ENCODE measurements at places on chromosomes 11 and 22.

- no peak for DNase-seq
Measured at GRCh38 chr11:8309862-8310261, 46.2 kb upstream of the LMO1 start.

DNA sequence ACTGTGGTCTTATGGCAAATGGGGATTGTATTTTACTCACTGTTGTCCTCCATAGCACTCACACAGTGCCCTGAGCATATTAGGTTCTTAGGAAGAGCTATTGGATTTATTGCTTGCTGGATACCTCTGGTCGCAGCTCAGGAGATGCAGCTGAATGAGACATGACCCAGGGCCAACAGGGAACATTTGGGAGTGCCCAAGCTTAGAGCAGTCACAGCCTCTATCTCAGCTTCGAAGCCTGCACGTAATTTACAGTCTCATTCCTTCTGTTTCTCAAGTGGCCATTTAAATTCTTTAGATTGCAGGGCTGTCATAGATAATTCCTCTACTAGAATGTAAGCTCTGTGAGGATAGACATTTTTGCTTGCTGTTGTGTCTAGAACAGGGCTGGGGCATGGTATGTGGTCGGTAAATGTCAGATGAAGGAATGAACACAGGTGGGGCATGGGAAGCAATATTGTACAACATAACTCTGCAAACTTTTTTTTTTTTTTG is 192.8 kb downstream of the GRIK4 start:
- DNase-seq = no peak

- no peak for DNase-seq
Measured at GRCh38 chr22:47164514-47165337, 402.3 kb downstream of the TBC1D22A start.

DNA sequence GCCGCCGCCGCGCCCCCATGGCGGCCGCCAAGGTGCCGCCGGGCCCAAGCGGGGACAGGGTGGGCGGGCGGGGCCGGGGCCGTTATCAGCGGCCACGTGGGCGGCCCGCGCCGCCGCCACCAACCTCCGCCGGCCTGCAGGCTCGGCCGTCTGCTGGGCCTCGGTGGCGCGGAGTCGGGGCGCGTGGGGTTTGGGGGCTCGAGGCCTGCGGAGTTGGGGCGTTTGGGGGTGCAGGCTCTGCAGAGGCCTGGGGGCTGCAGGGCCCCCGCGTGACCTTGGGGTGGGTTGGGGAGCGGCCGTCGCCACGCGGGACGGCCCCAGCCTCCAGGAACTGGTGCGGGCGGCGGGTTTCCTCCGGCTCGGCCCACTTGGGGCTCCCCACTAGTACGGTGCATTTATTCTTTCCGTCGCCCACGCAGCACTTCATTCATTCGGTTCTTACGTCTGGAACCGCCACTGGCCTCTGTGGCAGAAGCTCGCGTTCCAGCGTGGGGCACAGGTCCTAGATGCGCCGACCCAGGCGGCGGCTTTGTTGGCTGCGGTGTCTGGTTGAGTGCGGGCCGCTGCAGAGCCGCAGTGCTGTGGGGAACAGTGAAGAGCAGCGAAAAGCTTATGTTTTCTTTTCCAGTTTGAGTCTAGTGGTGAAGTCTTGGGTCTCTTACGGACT is 740 bp upstream of the TRMT2A start:
- DNase-seq = no peak

DNA sequence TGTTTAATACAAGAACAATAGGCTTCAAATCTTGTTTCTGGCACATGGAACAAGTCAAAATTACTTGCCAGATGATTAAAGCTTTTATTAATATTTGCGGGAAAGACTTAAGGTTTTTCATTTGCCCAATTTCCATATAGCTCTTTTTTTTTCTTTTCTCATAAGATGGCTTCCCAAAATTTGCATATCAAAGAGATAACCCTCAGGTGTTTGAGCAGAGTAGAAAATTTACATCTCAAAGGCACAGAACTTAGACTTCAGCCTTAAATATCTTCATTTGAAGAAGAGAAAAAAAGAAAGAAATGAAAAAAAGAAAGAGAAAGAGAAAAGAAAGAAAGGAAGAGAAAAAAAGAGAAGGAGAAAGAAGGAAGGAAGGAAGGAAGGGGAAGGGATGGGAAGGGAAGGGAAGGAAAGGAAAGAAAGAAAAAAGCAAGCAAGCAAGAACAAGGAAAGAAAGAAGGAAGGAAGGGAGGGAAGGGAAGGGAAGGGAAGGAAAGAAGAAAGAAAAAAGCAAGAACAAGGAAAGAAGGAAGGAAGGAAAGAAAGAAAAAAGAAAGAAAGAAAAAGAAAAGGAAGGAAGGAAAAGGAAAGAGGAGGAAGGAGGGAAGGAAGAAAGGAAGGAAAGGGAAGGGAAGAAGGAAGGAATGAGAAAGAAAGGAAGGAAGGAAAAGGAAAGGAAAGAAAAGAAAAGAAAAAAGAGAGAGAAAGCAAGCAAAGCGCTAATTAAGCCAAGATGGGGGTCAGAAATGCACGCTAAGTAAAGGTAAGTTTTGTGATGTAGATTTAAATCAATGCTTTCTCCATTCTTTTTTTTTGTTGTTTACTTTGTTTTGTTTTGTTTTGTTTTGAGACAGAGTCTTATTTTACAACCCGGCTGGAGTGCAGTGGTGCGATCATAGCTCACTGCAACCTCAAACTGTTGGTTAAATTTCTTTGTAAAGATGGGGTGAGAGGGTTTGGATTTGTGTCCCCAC is 20.2 kb upstream of the IFITM3 start:
- no peak for DNase-seq

DNA sequence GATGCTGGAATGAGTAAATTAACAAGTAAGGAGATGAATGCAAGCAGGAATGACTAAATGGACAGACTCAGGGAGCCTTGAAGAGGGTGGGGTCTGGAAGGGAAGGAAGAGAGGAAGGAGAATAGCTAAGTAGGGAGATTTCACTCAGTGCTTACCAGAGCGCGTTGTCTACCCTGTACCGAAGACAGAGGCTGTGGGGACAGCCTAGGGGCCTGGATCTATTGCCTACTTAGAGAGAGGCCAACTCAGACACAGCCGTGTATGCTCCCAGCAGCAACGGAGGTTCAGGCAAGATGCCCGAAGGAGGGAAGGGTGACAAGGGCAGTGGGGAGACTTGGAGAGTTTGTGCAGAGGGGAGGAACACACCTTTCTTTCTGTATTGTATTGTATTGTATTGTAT is at the start of gene FOLR2:
TSS of gene FOLR2 (plus strand) at position 157 of the 400 bp plus-strand sequence. CDS start 1,791 bp downstream, outside the sequence.
- DNase-seq = no peak

DNA sequence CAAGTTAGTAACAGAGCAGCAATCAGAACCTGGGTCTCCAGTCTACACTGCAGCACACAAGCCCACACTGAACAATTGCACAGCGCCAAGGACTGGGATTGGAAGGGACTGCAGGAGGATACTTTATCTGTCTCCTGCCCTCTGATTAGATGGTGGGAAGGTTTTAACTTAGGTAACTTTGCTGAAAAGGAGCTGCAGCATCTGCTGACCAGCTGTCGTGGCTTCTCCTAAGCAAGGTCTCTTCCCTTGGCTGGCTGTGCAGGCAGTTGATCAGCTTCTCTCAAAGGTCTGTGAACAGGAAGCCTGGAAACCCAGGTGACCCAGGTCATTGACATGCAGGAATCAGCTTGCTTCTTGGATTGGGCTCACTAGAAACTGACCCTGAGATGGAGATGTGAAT is 82.4 kb downstream of the ISX start:
- no peak for DNase-seq

GRCh38 chr11:103091064-103091800 is 728 bp downstream of the DCUN1D5 start:
- DNase-seq = peak; percentile 44

DNA sequence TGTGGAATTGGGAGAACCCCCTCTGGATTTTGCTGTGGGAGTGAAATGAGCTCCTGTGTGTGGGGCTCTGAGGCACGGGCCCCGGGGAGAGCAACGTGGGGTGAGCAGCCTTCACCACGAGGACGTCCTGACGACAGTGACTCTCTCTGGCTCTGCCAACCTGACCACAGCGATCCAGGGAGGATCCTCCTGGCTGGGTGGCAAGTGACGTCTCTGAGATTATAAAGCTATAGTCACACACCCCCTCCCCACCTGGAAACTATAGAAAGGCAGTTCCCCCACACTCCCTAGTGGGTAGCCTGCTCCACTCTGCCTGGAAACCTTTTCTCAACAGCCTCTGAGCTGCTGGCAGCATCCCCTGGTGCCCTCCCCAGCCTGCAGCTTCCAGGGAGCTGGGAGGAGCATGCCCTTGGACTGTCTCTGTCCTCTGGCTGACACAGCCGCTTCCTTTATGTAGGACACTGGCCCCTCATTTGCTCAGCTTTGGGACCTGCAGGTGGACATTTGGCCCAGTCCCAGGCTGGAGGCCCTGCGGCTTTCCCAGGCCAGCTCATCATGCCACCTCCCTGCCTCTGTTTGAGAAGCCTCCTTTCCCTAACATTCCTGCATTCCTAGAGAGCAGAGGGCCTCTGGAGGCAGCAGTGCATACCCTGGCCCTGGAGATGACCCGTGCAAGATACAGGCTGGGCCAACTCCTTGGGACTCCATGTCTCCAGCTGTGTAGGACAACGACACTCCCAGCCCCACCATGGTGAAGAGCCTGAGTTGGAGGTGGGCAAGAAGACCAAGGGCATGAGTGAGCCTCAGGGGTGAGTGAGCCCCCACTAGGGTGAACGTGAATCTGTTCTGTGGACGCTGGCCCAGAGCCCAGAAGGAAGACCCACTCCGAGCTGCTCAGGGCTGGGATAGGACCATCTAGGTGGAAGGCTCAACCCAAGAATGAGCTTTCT is 314.0 kb downstream of the NTM start:
- no peak for DNase-seq

DNA sequence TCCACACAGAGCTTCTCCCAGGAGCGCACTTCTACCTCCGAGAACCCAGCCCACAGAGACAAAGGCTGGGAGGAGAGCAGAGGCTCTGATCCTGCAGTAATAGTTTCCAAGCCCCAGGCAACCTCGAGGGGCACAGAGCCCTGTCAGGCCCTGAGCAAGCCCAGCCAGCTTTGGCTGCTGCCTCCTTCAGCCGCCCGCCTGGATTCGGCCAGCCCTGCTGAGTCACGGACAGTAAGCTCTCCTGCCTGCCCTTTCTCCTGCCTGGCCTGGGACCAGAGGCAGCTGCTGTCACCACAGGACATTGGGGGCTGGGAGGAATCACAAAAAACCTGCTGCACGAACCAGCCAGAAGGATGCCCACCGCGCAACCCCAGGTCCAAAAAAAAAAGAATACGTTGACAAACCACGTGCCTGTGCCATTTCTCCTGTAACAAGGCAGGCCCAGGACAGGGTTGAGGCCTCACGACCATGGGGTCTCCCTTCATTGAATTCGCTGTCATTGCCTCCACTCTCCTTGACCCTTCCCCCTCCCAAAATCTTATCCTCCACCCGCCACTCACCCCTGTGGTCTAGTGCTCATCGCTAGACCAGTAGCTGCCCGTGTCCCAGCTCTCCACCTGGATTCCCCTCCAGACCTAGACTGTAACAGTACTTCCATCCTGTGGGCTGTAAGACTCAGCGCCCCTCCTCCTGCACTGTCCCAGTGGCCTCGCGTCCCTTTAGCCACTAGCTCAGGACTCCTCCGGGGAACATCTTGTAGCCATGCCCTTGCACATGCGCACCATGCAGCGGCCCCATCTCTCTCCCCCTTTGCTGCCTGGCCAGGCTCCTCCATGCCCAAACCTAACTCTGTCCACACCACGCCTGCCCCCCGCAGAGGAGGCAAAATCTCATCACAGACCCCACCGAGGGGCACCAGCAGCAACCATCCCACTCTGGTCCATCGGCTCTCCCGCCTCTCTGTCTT is 7.4 kb upstream of the SLC22A12 start:
- no peak for DNase-seq

GRCh38 chr11:1125803-1126202 is 31.9 kb upstream of the MUC5AC start:
- DNase-seq = no peak

- DNase-seq = no peak
Measured at GRCh38 chr11:108965306-108966001, 300.6 kb downstream of the DDX10 start.

DNA sequence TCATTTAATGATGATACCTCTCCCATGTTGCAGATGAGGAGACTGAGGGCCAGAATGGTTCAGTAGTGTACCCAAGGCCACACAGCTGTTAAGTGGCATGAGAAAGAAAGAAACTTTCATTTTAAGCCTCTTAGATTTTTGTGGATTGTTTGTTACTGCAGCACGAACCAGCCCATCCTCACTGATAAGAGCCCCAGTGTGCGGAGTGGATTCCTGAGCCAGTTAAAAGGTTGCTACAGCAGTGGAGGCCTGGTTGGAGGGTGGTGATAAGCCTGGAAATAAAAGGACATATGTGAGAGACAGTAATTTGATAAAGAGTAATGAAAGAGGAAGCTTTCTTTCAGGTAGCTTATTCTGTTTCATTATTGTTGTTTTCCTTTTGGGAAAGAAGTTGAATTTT is 89.0 kb downstream of the ATXN10 start:
- no peak for DNase-seq

DNA sequence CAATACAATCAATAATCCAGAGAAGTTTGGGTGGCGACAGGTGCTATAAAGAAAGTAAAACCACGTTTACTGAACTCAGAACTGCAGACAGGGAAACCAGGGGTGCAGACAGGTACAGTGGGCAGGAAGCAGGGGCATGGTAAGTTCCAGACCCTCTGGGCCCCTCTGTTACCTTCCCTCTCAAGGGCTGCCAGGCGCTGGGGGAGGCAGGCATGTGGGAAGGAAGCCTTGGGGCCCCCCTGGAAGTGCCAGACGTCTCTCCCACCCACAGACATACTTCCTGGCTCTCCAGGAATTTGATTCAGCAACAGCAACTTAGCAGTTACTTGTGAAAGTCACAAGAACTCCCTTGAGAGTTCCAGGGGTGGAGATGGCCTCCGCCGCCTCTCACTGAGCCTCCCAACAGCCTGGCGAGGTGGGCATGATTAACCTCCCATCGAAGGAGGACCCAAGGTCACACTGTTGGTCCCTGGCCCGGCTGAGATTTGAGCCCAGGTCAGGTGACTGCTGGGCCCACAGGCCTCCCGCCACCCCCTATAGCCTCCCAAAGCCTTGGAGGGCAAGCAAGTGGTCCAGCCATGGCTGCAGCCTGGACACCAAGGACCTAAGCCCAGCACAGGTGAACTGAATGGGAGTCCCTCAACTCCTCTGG is 14.1 kb upstream of the TSKU start:
- DNase-seq = no peak

DNA sequence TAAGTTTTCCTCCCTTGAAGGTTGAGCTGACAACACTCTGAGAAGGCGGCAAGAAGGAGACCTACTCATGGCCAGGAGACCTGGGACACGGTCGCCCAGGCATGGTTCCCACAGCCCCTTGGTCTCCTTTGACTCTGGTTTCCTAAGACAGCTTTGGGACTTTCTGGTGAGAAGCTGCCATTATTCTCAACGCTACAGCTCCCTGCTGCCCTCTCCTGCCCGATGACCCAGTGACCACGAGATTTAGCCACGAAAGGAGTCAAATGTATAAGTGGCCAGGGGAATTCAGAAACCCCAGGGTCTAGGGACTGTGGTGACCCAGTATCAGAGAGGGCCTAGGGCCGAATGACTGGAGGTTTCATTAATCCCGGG is 699 bp upstream of the SDF2L1 start:
- DNase-seq = peak; percentile 50

- DNase-seq = no peak
Measured at GRCh38 chr11:61833926-61834277, 5.8 kb downstream of the FADS2 start.

GRCh38 chr22:40182231-40182835 is 4.6 kb downstream of the TNRC6B start:
- no peak for DNase-seq
